ENCODE measurements at places on chromosomes 1 and 21. TPM values are rescaled to one million over a fixed set of nuclear protein-coding genes. Genes with fewer than 3 reads are reported as not detected.

A3GALT2 gene
- total RNA-seq, result not detected

ZSCAN20 gene
- total RNA-seq, result 11.3 TPM

CELA2A gene
- not detected for total RNA-seq

FRRS1 gene
- 23.0 TPM for total RNA-seq

Data from hair follicle dermal papilla cell (primary cell).